SK-MEL-5 (cell line): ENCODE measurements at places on chromosomes 12 and 14.

- DNase-seq, result no peak
These were observed 76.4 kb upstream of the RMST start for GRCh38 chr12:97386133-97386581.

- no peak for DNase-seq
These were observed 18.6 kb upstream of the RIN3 start for GRCh38 chr14:92495027-92495426.

DNA sequence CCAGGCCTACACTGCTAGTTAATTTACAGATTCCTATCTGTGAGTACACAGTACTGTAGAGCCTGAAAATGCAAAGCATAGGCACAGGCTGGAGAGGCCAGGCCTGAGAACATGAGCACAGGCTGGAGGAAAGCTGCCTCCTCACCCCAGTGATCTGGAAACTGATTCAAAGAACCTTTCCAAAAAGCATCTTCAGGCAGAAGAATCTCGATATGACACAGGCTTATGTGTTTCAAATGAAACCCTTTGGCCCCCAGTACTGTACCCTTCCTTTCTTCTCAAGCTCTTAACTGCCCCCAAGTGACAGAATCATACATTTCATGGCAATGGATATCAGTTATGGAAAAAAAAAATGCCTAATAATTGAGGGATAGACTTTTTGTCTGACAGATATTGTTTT, 122.0 kb downstream of the KCNC2 start:
- peak; percentile 58 for DNase-seq

DNA sequence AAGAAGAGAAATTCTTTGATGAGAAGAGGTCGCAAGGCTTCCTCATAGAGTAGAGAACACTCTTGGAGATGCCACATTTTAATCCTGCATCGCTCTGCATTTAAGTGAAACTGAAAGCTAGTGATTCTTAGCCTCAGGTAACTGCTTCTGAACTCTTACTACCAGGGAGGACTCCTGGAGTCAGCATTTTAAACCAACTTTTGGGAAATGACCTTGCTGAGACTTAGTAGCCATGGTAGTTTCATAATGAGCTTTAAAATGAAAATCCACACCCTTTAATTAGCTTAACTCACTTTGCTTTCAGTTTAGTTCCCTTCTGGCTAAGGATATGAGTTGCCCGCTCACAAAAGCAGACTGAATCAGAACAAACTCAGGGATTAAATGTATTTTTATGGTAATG, 80.3 kb downstream of the SYNE2 start:
- DNase-seq, result peak; percentile 37

- no peak for DNase-seq
These were observed 5.5 kb upstream of the VASH1 start for GRCh38 chr14:76755610-76756370.
